CMK (cell line): ENCODE measurements at places on chromosomes 1 and 21.

DNA sequence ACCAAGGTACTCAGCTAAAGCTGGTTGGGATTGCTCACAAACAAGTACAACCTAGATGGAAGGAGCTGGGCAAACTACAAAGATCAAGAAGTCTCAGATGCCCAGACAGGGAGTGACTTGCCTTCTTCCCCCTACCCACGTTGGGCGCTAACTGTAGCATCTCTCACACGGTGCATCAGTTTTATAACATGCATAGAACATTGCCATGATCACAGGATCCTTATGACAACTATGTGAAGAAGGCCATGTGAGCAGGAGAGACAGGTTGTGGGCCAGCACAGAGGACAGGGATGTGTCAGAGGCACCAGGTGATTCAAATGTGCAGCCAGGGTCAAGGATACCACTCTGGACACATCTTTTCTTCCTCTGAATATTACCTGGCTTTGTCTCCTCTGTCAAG is 28.3 kb upstream of the CYP4B1 start:
- DNase-seq = no peak

- no peak for DNase-seq
Observed at GRCh38 chr21:29145852-29146453, 15.5 kb downstream of the MAP3K7CL start.

- DNase-seq = no peak
Observed at GRCh38 chr1:7292036-7292681, 478.9 kb upstream of the VAMP3 start.

DNA sequence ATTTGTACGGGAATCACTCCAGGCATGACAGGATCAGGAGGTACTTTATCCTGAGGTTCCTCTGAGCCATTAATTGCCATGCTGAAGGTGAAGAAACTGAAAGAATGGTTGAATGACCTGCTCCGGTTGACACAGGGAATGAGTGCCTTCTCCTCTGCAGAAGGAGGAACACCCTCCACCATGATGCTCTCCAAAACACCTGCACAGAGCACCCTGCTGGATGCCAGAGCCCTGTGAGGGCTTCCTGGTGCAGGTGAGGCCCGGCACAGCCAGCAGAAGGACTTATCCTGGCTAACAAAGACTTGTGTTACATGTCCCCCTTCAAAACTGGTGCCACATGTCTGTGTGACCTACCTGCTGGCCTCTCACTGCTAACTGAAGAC is 14.3 kb upstream of the LBR start:
- no peak for DNase-seq

- no peak for DNase-seq
Observed at GRCh38 chr1:147245129-147245528, 2.6 kb downstream of the CHD1L start.

- DNase-seq = no peak
Observed at GRCh38 chr1:166977951-166978350, 2.6 kb upstream of the ILDR2 start.

DNA sequence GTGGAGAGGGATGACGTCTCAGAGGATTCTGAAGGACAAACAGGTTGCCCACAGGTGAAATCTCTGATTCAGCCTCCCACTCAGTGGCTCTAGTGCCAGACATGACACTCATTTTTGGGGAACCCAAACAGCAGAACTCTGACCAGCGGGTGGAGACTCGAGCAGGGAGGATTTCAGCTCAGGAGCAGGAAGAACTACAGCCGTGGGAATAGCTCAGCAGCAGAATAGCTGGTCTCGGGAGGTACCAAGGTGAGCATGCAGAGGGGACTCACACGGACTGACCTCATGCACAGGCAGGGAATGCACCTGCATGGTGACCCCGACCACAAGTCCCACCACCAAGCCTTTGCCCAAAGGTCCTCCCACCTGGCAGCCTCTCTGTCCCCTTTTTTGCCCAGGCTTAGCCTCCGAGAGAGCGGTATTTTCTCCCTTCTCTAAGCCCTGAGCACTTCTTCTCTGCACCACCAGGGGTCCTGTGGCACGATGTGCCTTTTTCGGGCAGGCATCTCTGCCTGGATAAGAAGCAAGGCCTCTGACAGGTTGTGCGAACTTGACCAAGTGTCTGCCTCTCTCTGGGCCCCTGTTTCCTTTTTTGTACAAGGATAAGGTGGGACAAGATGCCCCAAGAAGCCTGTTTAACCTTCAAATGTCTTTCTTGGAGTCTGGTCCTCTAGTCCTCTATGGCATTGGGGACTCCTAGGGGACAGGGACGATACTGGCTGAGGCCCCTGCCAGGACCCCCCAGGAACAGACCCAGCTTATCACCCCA is 8.8 kb upstream of the FGR start:
- DNase-seq = no peak
